ACHN (cell line): ENCODE measurements at places on chromosomes 7 and 10.

GRCh38 chr10:110967009-110967630 is 47.7 kb downstream of the SHOC2 start:
- DNase-seq, result no peak

GRCh38 chr10:1107679-1108078 is 51.5 kb downstream of the WDR37 start:
- no peak for DNase-seq

GRCh38 chr10:74118804-74119203 is 31.8 kb downstream of the AP3M1 start:
- no peak for DNase-seq

DNA sequence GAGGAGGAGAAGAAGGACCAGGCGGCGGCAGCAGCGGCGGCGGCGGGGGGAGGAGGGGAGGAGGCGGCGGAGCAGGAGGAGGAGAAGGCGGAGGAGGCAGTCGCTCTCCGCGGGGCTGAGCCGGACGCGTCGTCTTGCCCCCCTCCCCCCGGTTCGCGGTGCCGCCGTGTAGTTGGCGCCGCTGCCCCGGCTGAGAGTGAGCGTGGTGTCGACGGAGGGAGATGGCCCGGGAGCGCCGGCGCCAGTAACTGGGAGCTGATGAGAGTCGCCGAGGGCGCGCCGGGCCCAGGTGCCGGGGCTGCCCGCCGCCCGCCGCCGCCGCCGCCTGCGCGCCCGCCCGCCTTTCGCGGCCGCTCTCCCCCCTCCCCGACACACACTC is 257 bp downstream of the WAC start:
- DNase-seq, result no peak

GRCh38 chr7:104007614-104008013 is 18.2 kb upstream of the RELN start:
- no peak for DNase-seq

GRCh38 chr7:47577321-47577919 is 4.5 kb downstream of the TNS3 start:
- no peak for DNase-seq

GRCh38 chr7:26500749-26501352 is 209.2 kb downstream of the SNX10 start:
- DNase-seq, result peak; percentile 76

- no peak for DNase-seq
These were observed 72.3 kb upstream of the STEAP1B start for GRCh38 chr7:22572292-22572691.

DNA sequence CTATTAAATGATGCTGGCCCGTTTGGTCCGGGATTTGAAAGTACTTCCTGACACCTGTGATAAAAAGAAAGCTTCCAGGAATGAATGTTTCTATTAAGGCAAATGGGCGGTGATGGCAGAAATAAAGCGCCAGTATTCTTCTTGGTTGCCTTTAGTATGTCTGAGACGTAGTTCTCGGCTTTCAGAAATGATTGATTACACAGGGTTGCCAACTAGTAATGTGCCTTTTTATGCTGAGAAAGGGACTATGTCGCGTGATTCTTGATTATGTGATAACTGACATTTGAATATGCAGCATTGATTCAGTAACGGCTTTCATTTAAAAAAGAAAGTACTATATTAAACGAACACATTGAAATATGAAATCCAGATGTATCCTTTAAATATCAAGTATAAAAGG is 13.9 kb downstream of the ZRANB1 start:
- no peak for DNase-seq

DNA sequence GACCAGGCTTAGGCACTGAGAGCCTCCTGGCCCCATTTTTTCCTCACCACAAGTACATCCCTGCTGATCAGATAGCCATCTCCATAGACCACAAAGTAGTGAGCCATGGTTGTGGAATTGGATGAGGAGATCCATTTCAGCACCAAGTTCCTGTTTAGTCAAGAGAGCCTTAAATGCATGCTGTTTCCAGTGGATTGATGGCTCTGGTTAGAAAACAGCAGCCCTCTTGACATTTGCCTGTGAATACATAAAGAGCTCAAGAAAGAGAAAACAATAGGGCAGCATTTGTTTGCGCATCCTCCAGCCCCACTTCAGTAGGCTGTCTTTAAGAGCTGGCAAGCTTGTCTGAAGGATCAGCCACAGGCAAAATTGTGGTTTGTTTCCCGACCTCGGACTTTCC is 251.2 kb downstream of the POU6F2 start:
- DNase-seq, result no peak

DNA sequence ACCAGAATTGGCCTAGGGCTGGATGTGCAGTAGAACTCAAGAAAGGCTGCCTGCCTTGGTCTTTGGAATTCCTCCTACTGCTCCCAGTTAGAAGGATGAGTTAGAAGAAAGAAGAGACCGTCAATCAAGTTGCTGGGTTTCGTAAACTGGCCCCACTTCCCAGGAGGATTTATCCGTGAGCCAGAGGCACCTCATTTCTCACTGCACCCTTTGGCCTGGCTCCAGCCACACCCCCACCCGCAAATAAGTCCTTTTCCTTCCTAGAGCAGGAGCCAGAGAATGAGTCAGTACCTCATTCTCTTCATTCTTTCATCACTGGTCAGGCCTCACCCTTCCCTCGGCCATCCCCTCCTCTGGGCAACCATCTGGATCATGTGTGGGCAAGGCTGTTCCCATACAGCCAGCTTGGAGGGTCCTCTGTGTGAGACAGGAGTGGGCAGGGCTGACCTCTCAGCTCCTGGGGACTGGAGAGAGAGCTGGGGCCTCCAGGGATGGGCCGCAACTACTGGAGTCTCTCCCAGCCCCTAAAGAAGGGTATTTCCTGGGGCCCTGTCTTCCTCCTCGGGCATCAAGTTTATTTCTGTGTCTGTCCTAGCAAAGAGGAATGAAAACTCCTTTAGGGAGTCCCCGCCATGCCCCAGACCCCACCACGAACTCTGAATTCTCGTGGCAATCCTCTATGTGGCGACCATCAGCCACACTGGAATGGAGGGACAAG is 87.2 kb upstream of the DUSP5 start:
- peak; percentile 99 for DNase-seq

- peak; percentile 56 for DNase-seq
These were observed 1.2 kb upstream of the TMEM243 start for GRCh38 chr7:87220734-87221215.

DNA sequence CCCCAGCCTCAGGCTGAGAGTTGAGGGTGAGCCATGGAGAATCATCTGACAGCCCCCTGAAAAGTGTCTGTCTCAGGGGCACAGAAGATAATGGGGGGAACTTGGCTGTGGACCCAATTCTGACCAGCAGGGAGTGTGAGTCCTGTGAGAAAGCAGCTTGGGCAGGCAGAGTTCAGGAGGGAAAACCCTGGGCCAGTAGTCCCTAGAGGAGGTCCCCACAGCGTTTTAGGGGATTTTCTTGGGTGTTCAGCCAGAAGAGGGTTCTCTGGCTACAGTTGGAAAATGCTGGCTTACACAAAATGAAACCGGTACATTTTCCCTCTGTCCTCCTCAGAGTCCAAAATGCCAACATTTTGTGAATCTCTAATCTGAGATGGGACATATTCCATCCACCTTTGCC is 35.8 kb upstream of the TRIM8 start:
- DNase-seq, result peak; percentile 19

GRCh38 chr7:116210345-116211005 is at the start of gene TES:
TSS of gene TES (plus strand) at chr7:116210539. CDS start at chr7:116210708, 169 bp downstream.
- DNase-seq, result peak; percentile 88

GRCh38 chr7:1811850-1812508 is 141.9 kb downstream of the ELFN1 start:
- DNase-seq, result no peak
